ENCODE measurements at places on chromosomes 5 and 9.

DNA sequence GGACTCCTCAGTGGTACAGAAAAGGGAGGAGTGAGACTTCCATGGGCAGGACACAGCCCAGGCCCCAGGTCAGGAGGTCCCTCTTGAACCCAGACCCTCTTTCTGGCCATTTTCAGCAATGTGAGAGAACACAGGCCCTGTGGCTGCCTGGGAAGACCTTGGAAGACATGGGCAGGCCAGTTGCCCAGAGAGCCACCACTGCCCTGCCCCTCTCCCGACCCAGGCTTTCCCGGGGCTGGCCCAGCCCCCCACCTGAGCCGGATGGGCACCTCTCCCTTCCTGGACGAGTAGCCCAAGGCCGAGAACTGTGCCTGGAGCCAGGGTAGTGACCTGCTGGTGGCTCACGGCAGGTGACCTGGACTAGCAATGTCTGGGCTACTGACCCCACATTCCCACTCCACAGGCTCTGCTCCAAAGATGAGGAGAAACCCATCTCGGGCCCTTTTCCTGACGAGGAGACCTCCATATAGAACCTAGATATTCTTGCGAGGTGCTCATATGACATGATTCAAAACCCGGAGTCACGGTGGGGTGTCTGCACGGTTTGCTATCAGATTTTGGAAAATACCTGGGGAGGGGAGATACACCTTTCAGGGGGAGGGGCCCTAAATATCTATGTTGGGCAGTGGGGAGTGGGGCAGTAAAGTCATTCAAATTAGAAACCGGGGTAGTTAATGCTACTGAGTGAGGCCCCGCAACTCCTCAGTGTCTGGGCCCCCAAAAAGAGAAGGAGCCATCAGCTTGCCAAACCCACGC, 59.4 kb downstream of the ZNF354C start:
- no peak for DNase-seq

GRCh38 chr5:163162645-163163044, 274.8 kb upstream of the CCNG1 start:
- DNase-seq: no peak

DNA sequence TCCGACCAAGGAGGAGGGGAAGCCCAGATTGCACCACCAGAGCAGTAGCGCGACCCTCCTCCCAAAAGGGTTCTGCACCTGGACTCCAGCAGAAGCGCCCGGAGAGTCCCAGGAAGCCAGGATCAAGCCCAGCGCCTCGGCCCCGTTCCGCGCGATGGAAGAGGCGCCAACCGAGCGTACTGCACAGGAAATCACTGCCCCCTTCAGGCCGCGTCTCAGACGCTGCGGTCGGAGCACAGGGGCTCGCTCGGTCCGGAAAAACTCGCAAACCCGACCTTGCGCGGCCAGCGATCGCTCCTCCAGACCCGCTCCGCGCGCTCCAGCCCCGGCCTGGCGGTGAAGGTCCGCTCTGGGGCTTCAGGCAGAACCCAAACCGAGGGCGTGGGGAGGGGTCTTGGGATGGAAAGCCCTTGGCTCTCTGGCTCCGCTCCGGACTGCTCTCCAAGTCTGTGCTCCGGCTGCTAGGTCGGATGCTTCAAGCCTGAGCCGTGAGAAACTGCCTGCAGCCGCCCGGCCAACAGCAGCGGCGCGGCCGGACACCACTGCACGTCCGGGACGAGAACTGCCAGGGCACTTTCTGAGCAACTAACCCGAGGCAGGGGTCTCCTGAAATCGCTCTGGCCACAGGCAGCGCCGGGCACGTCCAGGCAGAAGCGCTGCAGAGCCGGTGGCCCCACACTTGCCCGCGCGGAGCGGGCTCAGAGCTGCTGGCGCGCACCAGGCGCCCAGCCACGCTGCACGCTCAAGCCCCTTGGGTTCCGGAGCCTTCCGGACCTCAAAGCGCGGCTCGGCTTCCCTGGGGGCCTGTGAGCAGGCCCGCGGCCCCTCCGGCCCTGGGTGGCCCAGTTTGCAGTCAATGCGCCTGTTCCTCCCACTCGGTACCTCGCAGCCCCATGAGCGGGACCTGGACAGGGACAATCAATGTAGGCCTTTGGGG, 1.3 kb downstream of the GABBR2 start:
- DNase-seq: no peak

GRCh38 chr9:87836951-87837705, 45.5 kb upstream of the SPATA31E1 start:
- DNase-seq: no peak

DNA sequence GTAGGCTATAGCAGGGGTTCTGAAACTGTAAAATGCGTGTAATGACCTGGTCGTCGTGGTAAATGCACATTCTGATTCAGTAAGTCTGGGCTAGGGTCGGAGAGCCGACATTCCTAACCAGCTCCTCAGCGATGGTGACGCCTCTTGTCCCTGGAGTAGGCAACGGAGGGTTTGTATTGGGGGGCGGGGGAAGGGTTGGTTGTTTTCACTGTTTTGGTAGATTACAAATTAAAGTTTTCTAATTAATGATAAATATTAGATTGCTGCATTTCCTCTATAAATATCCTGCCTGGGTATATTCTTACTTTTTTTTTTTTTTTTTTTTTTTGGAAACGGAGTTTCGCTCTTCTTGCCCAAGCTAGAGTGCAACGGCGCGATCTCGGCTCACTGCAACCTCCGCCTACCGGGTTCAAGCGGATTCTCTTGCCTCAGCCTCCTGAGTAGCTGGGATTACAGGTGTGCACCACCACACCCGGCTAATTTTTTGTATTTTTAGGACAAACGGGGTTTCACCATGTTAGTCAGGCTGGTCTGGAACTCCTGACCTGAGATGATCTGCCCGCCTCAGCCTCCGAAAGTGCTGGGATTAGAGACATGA, 566 bp upstream of the ALDH7A1 start:
- no peak for DNase-seq

GRCh38 chr9:110443146-110443865, 105.6 kb upstream of the TXNDC8 start:
- no peak for DNase-seq

DNA sequence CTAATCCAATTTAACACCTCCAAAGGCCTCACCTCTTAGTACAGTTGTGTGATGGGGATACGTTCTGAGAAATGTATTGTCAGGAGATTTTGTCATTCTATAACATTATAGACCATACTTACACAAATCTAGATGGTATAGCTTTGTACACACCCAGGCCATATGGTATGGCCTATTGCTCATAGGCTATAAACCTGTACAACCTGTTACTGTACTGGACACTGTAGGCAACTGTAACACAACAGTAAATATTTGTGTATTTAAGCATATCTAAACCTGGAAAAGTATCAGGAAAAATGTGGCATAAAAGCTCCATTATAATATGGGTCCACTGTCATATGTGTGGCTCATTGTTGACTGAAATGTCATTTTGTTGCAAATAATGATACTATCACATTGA, 12.1 kb downstream of the ACER2 start:
- DNase-seq: no peak

- no peak for DNase-seq
Observed at GRCh38 chr5:180199390-180199789, 9.6 kb downstream of the RASGEF1C start.

- DNase-seq: no peak
Observed at GRCh38 chr5:178637356-178638074, 10.7 kb upstream of the CLK4 start.

DNA sequence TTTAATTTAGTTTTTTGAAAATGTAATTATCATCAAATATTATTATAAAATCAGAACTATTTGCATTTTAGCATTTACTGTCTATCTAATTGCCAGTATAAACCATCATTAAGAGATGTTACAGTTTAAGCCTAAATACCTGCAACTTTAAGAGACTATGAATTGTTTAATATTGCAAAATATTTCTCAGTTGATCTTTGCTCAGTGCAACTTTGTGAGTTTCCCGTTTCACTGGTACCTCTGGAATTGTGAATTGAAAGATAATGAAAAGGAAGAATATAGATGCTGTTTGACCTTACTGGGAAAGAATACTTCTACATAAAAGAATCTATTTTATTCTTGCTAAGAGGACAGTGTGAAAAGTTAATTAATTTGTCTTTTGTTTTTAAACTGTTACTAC, 30.2 kb upstream of the TMED7 start:
- no peak for DNase-seq

GRCh38 chr9:546797-547223, 294.7 kb upstream of the DMRT1 start:
- no peak for DNase-seq

DNA sequence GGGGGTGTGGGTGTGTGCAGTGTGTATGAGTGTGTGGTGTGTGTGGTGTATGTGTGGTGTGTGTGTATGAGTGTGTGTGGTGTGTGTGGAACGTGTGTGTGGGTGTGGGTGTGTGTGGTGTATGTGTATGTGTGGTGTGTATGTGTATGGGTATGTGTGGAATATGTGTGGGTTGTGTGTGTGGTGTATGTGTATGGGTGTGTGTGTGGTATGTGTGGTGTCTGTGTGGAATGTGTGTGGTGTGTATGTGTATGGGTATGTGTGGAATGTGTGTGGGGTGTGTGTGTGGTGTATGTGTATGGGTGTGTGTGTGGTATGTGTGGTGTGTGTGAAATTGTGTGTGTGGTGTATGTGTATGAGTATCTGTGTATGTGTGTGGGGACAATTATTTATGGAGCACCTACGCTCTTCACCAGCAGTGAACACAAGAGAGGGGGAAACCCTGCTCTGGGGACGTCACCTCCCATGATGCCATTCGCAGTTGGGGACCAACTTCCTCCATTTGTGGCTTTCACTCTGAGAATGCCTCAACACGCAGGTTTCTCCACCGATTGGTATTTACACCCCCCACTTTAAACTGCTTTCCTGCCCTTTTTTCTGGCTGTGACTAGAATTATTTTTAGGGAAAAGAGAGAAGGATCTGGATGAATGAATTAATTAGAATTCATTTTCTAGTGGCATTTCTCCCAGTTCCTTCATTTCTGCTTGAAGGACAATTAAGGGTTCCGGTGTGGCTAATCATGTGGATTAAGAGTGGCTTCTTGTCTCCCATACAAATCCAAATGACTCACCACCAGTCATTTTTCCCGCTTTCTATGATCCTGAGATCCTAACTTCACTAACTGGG, 238.1 kb downstream of the ROR2 start:
- peak; percentile 33 for DNase-seq

- DNase-seq: no peak
Observed at GRCh38 chr9:125746774-125747052, 460 bp upstream of the PBX3 start.

- DNase-seq: no peak
Observed at GRCh38 chr9:121622387-121623203, 28.8 kb upstream of the DAB2IP start.

- DNase-seq: no peak
Observed at GRCh38 chr5:75192264-75192663, 44.4 kb downstream of the ANKRD31 start.

GRCh38 chr5:53170746-53171349, 61.3 kb upstream of the MOCS2 start:
- no peak for DNase-seq

DNA sequence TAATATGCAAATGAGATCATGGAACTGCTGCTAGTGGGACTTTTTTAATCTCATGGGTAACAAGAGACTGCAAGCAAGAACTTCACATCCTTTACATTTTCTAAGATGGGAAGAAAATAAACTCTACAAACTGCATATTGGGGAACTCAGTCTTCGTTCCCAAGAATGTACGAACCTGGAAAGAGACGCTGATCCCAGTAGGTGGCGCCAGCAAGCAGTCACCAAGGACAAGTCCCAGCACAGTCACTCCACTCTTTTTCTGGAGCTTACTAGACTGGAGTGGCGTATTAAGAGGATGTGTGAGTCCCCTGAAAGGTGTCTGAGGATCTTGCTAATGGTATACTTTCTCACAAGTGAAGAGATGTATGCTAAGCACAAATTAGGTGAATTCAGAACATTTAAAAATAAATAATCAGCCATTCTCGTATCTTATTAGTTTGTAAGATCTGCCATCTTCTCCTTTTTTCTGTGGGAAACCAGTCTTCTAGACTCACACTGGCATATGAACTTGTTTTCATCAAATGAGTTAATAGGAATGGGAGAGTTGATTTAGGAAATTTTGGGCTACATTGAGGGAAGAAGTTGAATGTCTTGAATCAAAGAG, 16.0 kb upstream of the PUM3 start:
- DNase-seq: peak; percentile 4

- no peak for DNase-seq
Observed at GRCh38 chr9:127943011-127943662, 5.5 kb upstream of the DPM2 start.

DNA sequence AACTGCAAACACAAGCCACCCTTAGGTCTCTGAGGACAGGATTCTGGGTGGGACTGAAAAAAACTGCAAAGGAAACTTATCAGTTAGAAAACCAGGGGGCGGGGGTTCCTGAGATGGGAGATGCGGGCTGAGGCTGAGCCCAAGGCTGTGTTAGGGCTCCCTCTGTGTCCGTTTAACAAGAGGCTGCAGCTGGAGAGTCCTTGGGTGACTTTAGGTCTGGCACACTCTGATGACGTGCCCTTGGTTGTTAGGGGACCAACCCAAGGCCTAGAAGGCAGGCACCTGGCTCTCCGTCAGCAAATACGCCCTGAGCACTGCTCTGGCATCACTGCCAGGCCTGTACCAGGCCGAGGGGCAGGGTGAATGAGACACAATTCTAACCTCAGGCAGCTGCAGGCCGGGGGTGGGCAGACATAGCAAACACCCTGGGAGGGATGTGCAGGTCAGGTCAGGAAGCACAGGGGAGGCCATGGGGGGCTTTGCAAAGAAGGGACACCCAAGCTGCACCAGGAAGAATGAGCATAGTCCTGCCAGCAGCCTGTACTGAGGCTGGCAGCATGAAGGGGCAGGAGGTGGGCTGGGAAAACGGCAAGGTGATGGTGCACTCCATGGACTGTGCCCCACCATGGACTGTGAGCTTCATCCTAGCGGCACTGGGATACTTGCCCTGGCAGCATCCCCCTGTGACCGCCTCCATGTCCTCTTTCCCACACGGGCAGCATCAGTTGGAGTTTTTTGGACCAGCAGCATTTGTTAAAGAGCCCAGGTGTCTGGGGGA, 137.9 kb downstream of the GABBR2 start:
- DNase-seq: no peak

DNA sequence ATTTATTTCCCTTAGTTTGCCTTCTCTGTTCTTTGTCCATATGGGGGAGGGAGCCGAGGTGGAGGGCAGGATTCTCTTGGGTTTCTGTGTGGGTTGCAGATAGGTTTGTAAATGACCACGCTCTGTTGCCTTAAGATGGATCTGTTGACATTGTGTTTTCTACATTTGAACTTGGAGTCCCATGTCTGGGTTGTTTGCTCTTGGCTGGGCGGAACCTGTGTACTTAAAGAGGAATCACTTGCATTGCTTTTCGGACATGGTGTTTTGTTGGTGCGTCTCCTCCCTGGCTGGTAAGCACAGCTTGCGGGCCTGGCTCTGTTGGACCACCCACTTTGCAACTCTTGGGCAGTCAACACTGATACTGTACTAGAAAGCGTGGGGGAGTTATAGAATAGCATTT, 45.9 kb downstream of the EHMT1 start:
- DNase-seq: no peak

GRCh38 chr5:146007989-146008388, 71.6 kb downstream of the SH3RF2 start:
- DNase-seq: no peak

Data from activated naive CD8-positive, alpha-beta T cell treated with anti-CD3 and anti-CD28 coated beads, Interleukin-2, amount 50 U/mL, for 16 hours (primary cell).